ENCODE measurements at places on chromosomes 4 and X.

GRCh38 chrX:116342903-116343302 lies 93.5 kb upstream of the SLC6A14 start:
- DNase-seq, result no peak

GRCh38 chr4:116632269-116632668 lies 453.1 kb downstream of the TRAM1L1 start:
- no peak for DNase-seq

DNA sequence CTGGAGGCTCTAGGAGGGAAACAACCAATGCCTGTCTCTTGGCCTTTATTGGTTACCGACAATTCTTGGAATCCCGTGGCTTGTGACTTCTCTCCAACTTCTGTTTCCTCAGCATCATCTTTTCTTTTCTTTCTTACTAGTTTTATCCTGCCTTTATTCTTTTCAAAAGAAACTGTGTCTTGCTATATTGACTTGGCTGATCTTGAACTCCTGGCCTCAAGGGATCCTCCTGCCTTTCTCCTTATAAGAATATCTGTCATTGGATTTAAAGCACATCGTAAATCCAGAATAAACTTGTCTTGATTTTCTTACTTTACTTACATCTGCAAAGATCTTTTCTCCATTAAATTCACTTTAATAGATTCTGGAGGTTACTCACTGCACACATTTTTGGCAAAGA lies 49.9 kb upstream of the UGT2B10 start:
- no peak for DNase-seq

DNA sequence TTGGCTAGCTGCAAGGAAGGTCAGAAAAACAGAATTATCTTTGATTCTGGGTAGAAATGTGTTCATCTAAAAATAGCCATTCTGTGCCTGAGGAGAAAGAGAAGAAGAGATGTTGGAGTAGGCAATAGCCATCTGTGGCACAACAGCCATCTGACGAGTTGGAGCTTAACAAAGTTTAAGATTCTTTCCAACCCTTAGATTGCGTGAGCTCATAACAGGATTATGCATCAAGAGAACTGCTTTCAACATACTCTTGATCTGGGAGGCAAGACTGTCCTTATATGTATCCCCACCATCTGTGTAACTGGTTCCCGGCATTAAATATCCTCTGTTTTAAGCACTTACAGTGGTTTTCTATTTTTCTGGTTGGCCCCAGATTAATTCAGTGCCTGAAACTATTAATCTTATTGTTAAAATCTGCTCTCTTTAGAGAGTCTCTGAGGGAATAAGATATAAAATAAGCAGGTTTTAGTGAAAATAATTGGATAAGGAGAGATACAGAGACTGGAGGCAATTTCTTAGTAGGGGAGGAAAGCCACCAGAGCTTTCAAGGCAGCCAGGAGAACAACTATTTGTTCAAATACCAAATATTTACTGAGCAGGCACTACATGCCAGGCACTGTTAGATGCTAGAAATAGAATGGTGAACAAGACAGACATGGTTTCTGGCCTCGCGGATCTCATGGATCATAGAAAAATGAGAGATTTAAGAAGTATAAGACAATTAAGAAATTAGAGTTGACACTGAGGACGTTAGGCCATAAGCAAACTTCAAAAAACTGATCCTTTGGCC lies 398.0 kb downstream of the SMARCA1 start:
- no peak for DNase-seq
